Thymus (tissue), 14 donors: ENCODE measurements at places on chromosomes 1 and 21. TPM values are rescaled to one million over a fixed set of nuclear protein-coding genes. Genes with fewer than 3 reads are reported as not detected.

SMIM12 gene
- total RNA-seq: 25.7 TPM

TMEM50A gene
- total RNA-seq: 63.8 TPM

KCNK1 gene
- 0.66 TPM for total RNA-seq

FTCD gene
- 0.09 TPM for total RNA-seq

PPFIA4 gene
- 2.1 TPM for total RNA-seq

ZFP69 gene
- total RNA-seq: 4.4 TPM

CROCC gene
- 9.4 TPM for total RNA-seq

CD84 gene
- 10.1 TPM for total RNA-seq

PIAS3 gene
- 6.0 TPM for total RNA-seq

BRINP3 gene
- 0.47 TPM for total RNA-seq

LEMD1 gene
- 0.24 TPM for total RNA-seq
